ENCODE measurements at places on chromosomes 6 and 20.

DNA sequence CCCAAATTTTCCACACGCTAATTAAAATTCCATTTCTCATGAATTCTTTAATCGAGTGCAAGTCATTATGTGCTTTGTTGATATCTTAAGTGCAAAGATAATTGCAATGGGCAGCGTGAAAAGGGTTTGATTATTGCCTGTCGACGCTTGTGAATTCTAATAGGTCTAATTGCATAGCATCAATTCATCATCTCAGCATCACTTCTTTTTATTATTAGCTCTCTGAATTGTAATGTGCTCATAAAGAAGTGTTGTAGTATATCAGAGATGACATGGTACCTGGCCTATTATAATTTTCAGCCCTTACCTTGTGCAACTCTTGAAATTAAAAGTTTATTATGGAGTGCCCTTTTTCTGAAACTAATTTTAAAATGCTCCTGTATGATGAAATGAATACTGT, 866.8 kb upstream of the FLRT3 start:
- DNase-seq = no peak

- no peak for DNase-seq
Measured at GRCh38 chr6:74598462-74599393, 607.1 kb downstream of the COL12A1 start.

GRCh38 chr6:136438441-136438840, 111.8 kb downstream of the MAP7 start:
- DNase-seq = no peak

DNA sequence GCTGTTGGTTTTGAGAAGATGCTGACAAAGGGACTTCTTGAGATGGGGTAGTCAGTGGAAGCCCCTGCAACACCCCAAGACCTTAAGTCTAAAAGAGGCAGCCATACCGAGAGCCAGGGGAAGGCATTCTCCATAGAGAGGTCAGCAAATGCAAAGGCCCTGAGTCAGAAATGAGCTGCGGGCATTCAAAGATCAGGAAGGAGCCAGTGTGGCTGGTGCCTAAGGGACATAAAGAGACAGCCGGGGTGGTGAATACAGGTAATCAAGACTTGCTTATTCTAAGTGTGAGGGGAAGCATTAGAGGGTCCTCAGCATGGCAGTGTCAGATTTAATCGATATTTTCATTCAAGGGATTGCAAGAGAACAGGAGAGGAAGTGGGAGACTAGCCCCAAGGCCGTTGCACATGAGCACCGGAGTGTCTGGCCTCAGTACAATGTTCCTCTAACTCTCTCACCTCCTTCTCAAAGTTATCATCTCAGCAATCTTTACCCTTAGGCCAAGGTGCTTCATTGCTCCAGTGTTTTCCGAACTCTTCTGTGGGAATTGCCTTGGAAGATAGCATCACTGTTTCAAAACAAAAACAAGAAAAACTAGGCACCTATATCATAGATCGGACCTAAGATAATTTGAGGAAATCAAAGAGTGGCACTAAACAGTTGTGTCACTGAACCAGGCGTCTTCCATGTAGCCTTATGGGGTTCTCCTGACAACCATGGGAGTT, 173.2 kb downstream of the DOK5 start:
- no peak for DNase-seq

- no peak for DNase-seq
Measured at GRCh38 chr6:4732691-4733315, 43.4 kb upstream of the CDYL start.

- no peak for DNase-seq
Measured at GRCh38 chr6:169220068-169220964, 33.3 kb downstream of the THBS2 start.

DNA sequence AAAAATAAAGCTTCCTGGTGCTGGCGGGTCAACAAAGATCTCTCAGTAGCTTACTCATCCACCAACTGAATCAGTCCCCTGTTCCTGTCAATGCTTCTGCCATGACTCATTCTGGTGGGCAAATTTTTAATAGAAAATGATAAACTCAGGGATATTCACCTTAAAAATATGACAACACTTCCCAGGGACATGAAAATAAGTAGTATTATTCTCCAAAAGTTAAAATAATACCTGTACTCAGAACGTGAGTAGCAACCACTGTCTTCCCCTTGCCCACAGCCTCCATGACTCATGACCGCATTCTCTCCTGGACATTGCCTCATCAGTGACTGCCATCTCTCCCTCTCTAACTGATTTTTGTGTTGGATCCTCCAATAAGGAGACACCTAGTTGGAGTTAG, 552.3 kb downstream of the KIF16B start:
- DNase-seq = no peak

GRCh38 chr6:96721227-96721626, 116.0 kb downstream of the GPR63 start:
- no peak for DNase-seq

DNA sequence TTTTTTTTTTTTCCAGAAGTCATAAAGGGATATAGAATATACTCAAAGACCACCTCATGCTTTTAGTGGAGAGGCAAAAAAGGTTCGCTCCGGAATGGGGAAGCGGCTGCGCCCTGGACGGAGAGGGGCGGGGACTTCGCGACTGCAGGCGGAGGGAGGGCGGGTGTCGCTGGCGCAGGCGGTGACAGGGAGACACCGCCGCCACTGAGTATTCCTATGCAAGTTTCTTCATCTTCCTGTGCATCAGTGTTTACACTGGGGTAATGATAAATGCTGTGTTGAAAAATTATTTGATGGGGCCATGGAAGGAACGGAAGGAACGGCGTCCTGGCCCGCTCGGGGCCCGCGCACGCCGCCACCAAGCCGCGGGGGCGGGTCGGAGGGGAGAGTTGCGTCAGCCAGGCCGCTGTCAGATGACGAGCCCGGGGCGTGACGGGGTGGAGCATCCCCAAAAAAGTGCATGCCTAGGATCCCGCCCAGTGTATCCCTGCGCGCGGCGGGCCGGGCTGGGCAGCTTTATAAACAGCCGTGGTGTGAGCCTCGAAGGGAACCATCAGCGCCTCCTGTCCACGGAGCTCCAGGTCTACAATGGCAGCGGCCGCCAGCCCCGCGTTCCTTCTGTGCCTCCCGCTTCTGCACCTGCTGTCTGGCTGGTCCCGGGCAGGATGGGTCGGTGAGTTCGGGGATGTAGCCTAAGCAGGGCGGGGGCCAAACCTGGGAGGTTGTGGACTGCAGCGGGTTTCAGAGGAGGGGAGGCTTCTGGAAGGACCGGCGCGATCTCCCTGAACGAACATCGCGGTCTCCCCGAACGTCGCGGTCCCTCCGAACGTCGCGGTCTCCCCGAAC, at the start of gene ULBP1:
ULBP1 (plus strand) TSS at position 482 of the 846 bp plus-strand sequence; CDS start at position 589, 107 bp downstream.
- DNase-seq = peak; percentile 35

- DNase-seq = no peak
Measured at GRCh38 chr6:169969372-169970099, 218.1 kb downstream of the ERMARD start.

DNA sequence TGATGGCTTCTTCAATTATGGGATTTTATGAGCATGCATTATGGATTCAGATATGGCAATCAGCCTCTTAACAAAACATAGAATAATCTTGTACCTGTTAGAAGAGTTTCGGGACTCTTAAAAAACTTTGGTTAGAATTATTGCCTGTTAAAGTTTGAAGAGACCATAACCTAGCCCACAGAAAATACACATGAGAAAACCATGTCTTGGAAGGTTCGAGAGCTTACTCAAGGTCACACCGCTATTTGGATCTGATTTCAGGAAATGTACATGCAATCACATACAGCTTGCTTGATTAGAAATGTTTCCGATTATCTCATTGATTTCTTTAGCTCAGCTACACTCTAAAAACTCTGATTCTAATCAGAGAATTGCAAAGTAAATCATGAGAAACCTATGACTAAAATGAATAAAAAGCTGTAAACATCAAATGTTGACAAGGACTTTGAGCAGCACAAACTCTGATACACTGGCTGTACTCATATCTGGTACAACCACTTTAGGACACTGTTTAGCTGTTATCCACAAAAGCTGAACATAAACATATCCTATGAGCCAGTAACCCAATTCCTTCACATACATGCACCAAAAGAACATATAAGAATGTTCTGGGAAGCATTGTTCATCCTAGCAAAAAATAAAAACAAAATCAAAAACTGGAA, 16.3 kb downstream of the STX7 start:
- no peak for DNase-seq

- no peak for DNase-seq
Measured at GRCh38 chr6:1641343-1641885, 31.7 kb downstream of the FOXC1 start.

DNA sequence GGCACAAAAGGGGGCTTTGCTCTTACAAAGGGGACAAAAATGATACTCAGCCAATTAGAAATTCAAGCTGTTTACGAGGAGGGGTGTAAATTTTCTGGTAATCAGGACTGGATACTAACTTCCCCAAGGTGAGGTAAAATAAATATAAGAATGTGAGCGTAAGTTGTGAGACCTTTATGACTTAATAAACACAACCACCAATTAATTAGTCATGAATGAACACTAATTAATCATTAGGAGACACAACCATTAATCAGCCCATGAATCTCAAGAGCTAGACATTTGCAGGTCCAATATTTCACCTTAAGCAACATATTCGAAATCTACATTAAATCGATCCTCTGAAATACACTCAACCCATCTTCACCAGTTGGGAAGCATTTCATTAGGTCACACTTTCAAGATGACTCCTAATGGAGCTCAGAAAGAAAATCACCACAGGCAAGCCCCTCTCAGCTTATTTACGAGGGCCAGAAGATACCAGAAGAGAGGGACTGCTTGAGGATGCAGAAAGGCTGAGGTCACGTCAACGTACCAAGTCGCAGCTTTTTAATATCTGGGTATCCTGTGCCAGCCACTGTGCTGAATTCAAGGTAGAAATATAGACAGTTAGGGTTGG, 2.7 kb downstream of the ADTRP start:
- DNase-seq = no peak

GRCh38 chr6:90874931-90875330, 288.1 kb upstream of the MAP3K7 start:
- no peak for DNase-seq

DNA sequence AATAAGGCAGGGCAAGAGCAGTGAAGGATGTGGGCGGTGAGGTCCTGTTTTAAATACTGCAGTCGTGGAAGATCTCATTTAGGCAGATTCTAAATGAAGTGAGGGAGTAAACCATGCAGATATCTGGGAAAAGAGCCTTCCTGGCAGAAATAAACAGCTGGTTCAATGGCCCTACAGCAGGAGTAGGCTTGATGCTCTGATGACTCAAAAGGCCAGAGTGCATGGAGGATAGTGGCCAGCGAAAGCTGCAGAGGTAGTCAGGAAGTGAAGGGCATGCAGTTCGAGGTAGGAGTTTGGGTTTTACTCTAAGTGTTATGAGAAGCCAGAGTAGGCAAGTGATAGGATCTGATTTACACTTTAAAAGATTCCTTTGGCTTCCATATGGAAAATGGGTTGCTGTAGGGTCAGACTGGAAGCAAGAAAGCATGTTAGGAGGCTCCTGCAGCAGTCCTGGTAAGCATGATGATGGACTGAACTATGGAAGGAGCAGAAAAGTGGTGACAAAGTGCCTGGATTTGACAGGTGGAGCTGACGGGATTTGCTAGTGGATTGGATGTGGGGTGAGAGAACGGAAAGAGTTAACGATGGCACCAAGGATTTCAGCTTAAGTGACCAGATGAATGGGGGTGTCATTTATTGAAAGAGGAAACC, 150.0 kb downstream of the GJA10 start:
- no peak for DNase-seq

DNA sequence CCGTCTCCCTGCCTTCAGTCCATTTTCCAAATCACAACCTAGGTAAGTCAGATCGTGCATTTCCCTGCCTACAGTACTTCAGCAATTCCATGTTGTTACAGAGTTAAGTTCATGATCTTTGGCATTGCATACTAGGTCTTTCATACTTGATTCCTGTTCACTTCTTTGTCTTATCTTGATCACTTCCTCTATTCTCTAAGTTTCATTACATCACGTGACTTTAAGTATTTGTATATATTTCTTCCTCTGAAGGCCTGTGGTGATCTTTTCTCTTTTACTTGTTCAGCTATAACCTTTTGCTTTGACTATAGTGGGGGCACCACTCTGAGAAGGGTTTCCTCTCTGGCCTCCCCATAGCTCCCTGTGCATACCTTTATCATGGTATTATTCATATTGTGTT, 100.2 kb downstream of the TRMT11 start:
- no peak for DNase-seq

GRCh38 chr20:47863315-47863965, 78.2 kb upstream of the SULF2 start:
- no peak for DNase-seq

DNA sequence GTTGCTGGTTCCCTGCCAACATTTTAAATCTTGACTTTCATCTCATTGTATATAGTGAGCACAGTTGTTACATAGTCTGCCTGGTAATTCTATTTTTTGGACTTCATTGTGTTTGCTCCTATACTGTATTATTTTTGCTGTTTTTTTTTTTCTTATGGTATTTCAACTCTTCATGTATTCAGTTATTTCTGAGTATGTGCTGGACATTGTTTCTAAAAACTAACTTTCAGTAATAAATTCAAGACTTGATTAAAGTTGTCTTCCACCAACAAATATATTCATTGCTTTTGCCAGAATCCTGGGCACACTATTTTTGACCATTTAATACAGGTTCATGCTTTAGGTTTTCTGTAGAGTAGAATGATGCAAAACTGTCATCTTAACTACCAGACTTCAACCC, 698.3 kb downstream of the MAFB start:
- DNase-seq = no peak

- peak; percentile 47 for DNase-seq
Measured at GRCh38 chr20:64101731-64102621, 5.4 kb downstream of the NPBWR2 start.

DNA sequence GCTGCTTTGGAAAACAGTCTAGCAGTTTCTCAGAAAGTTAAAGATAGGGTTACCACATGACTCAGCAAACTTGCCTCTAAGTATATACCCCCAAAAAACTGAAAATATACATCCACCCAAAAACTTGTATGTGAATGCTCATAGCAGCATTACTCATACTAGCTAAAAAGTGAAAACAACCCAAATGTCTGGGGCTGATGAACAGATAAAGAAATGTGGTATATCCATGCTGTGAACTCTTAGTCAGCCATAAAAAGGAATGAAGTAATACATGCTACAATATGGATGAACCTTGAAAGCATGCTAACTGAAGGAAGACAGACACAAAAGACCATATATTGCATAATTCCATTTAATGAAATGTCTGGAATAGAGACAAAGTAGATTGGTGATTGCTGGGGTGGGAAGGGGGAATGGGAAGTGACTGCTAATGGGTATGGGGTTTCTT, 79.9 kb upstream of the GLP1R start:
- no peak for DNase-seq

DNA sequence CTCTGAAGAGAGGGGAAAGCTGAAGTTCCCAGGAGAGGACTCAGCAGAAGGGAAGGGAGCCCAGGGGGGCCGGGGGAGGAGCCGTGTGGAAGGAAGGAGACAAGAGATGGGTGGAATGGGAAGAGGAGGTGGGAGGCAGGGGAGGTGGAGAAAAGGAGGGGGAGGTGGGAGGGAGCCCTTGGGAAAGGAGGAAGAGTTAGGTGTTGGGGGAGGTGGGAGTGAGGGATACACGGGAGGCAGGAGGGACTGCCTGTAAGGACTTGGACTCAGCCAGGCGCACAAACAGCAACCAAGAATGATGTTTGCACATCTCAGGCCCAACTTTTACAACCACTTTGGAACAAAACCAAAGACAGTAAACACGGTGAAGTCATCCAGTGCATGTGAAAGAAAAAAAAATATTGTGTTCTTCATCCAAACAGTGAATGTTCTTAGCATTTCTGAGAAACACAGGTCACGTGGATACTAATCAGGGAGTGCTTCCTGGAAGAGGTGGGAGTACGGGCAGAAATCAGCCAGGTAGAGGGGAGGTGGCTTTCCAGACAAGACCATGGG, 17.4 kb upstream of the LSM14B start:
- no peak for DNase-seq
